ENCODE measurements at places on chromosomes 12 and 14.

GRCh38 chr12:51185171-51185717 lies 12.3 kb upstream of the TFCP2 start:
- no peak for DNase-seq

GRCh38 chr14:54120260-54120659 lies 163.6 kb upstream of the BMP4 start:
- DNase-seq: no peak

- no peak for DNase-seq
These were observed 194.9 kb upstream of the OR4E1 start for GRCh38 chr14:21868442-21869046.

DNA sequence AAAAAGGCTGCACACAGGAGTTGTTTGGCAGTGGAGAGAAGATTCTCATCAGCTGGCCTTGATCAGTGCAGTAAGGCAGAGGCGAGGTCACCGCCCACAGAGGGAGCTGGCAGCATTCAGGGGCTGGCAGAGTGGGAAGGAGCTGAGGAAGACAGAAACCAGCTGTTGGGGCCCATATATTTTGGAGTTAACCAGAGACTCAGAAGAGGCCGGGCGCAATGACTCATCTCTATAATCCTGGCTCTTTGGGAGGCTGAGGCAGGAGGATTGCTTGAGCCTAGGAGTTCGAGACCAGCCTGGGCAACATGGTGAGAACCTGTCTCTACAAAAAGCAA lies 17.7 kb downstream of the SMCO2 start:
- DNase-seq: no peak

DNA sequence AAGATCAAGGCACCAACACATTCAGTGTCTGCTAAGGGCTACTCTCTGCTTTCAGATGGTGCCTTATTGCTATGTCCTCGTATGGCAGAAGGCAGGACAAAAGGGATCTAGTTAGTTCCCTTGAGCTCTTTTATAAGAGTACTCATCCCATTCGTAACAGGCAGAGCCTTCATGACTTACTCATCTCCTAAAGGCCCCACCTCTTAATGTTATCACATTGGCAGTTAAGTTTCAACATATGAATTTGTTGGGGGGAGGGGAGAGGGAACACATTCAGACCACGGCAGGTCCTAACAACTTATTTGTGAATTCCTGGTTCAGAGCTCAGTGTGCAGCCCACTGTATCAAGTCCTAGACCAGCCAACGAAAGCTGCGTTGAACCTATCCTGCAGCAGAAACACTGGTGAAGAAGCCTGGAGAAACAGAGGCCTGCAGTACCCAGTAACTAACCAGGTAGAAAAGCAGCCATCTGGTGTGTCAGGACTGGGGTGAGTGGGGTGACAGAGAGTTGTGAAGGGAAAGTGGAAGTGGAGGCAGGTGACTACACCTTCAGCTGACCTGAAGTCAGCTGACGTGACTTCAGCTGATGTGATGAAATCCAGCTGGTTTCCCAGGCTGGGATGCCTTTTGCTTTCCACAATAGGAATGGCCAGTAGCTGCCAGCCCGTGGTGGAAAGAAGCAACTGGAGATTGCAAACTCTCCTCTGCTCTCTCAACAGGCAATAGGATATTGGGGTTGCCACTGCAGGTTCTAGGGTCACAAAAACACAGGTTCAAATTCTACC lies 101.6 kb upstream of the PLXNC1 start:
- DNase-seq: no peak

- DNase-seq: no peak
These were observed 12.6 kb downstream of the APPL2 start for GRCh38 chr12:105223352-105223845.

GRCh38 chr14:30620178-30620577 lies 1.9 kb upstream of the SCFD1 start:
- DNase-seq: no peak

DNA sequence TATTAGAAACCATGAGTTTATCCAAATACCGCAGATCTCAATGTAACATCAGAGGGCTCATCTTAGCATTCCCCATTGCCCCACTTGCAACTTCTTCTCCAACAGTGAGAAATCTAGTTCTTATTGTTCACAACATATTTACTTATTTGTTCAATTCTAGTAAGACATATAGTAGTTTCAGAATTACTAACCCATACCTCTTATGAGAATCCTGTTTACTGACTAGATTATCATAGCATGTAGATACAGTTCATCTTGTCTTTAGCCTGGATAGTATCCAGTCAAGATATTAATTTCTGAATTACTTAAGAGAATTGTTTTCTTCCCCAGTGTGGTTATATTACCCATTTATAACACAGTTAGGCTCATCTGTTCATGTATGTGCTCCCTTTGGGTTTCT lies 80.6 kb downstream of the NIN start:
- DNase-seq: no peak

GRCh38 chr12:81181691-81182090 lies 103.8 kb downstream of the ACSS3 start:
- DNase-seq: no peak

GRCh38 chr14:105853907-105854599 lies 327.7 kb downstream of the TMEM121 start:
- DNase-seq: peak; percentile 45

- DNase-seq: no peak
These were observed 33.4 kb upstream of the ALG10 start for GRCh38 chr12:33988913-33989312.

DNA sequence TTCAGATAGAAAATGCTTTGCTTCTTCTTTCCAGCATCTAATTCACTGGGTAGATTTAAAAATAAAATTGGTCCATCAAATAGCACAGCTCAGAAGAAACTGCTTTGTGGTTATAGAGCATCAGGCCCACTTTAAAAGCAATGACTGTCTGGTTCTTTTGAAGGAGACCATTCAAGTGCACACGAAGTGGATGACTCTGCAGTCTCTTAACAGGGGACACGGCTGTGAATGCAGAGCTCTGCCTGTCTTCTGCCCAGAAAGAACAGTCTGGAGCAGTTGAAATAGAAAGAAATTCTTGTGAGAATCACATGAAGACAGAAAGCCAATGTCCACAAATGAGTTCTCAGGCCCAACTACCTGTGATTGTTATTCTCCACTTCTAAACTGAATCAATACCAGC lies 138.7 kb upstream of the PLEKHA5 start:
- DNase-seq: no peak

DNA sequence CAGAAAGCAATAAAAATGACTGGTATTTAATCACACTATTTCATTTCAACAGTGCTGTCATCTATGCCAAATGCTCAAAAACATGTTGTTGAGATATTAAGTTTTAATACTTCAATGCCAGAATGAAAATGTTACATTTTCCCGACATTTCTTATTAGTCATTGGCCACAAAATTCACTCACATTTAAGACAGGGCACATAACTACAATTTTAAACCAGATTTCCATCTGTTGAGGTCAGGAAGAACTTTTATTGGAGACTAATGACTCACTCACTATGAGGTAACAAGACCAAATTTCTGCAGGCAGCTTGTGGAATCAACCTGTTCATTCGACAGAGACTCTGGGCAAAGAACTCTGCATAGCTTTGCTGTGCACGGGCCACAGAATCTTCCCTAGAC lies 36.8 kb downstream of the PPTC7 start:
- no peak for DNase-seq

GRCh38 chr12:74899031-74899829 lies 310.4 kb downstream of the KCNC2 start:
- DNase-seq: no peak

Data from RWPE2 (cell line).